Cardiac fibroblast (primary cell): ENCODE measurements at places on chromosomes 7 and 10.

GRCh38 chr10:126101736-126102135, 205.4 kb downstream of the FANK1 start:
- no peak for DNase-seq

GRCh38 chr7:7966141-7966734, 2.4 kb upstream of the GLCCI1 start:
- no peak for DNase-seq

DNA sequence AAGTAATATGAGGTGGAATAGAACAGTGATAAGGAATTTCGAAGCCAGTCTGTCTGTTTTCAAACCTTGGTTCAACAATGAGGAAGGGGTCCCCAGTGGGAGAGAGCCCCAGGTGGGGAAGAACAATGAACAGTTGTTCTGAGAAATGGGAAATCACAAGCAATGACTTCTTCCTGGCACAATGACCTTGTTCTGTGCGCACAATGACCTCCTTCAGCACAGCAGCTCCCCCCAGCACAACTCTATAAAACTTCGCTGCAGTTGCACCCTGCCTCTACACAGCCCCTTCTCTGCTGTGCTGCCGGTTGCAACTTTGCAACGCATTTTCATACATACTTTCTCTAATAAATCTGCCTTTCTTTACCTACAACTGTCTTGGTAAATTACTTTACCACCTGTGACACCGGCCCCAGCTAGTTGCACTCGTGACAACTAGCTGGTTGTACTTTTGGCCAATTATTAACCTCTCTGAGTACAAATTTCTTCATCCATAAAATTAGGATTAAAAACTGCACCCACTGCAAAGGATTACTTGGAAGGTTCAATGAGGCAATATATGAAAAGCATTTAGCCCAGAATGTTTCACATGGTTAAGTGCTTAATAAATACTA, 40.5 kb downstream of the ASB4 start:
- no peak for DNase-seq

DNA sequence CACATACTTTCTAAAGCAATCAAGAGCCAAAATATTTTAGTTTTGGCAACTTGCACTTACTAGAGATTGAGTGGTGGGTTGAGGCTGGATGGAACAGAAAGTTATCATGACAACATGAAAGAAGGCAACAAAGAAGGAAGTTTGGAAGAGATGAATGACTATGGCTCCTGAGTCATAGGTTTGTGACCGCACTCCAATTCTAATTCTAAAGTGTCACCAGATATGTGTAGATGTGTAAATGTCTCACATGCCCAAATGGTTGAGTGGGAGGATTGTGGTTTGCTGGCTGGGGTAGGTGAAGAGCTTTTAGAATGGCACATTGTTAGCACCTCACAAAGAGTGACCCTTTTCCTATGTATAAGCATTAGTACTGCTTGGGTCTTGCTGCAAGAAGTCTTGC, 20.2 kb downstream of the TAS2R16 start:
- peak; percentile 55 for DNase-seq

DNA sequence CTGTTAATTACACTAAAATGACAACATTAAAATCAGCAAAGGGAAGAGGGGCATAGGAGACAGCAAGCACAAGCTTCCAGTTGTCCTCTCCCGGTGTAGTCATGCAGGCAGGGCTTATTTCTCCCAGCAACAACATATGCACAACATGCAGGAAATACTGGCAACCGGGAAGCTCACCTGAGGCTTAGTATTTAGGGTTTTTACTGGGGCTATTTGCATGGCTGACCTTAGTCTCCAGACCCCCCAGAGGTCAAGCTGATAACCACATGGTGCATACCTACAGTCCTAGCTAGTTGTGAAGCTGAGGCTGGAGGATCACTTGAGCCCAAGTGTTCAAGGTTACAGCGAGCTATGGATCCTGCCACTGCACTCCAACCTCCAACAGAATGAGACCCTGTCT, 12.8 kb upstream of the JMJD1C start:
- DNase-seq, result no peak

- no peak for DNase-seq
Observed at GRCh38 chr7:31970501-31970900, 99.7 kb downstream of the PDE1C start.

DNA sequence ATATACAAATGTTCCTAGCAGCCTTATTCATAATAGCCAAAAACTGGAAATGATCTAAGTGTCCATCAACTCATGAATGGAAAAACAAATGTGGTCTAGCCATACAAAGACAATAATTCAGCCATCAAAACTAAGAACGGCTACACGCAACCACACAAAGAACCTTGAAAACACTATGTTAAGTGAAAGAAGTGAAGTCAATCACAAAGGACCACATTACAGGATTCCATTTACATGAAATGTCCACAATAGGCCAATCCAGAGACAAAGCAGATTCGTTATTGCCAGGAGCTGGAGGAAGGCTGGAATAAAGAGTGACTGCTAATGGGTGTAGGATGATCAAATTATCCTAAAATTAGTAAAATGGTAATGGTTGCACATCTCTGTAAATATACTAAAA, 21.1 kb downstream of the MKRN1 start:
- DNase-seq, result no peak
